ENCODE measurements at places on chromosomes 2 and 18. TPM values are rescaled to one million over a fixed set of nuclear protein-coding genes. Genes with fewer than 3 reads are reported as not detected.

GRCh38 chr2:40097691-40098385, 318.8 kb upstream of the THUMPD2 start:
- DNase-seq: no peak

DNA sequence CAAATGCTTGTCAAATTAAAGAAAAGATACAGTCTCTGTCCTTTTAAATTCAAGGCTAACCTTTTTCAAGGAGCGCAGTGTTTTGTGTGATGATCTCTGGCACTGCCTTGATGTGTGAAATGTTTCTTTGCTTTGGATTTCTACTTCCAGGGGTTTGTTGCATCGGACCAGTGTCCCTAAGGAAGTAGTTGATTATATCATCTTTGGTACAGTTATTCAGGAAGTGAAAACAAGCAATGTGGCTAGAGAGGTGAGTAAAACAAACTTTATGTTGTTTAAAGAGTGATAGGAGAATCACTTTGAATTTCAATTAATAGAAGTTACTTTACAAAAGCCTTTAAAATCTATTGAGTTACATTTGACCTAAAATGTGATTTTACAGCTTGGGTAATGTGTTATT, 28.8 kb downstream of the HADHB start:
- DNase-seq: no peak

DNA sequence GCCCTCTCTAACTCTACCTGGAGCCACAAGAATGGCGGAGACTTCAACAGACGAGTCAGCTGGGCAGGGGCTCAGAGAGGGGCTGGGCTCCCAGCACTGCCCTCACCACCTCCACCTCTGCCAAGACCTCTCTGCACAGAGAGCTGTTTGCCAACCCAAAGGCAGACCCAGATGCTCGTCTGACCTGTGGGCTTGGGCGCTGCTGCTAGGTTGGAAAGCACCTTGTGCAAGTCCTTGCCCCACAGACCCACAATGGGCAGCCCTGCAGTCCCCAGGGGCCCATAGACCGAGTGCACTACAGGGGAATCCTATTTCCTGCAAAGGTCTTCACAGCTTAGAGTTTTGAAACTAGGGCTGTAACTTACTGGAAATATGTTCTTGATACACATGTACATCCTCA, 13.3 kb downstream of the ACKR3 start:
- no peak for DNase-seq

DNA sequence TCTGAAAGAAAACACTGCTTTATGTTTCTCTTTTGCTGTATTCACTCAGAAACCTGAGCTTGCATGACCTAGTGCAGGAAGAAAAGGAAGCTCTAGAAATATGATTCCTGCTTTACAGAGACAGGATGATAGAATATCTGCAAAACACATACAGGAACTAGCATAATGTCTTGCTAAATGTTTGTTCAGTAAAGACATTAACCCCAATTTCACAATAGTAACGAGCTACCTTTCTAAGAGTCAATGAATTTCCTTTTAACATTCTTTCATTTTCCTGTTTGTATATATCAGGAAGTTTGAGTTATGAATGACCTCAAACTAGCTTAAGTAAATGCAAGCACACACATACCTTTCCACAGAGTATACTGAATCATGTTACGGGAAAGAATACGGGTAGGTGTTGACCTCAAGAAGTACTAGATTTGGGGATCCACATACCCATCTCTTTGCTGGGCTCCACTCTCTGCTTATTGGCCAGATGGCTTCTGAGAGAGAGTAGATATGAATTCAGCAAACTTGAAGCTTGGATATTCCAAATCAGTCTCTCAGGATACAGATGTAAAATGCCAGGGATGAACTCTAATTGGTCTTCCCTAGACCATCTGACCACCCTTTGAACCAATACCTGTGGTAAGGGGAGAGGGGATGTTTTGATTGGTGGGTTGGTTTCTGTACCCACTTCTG, 18.2 kb upstream of the ACSL3 start:
- no peak for DNase-seq

GRCh38 chr2:171999161-171999560, 592 bp upstream of the METAP1D start:
- DNase-seq: no peak

CPO gene
- 1.3 TPM for polyA plus RNA-seq

DNA sequence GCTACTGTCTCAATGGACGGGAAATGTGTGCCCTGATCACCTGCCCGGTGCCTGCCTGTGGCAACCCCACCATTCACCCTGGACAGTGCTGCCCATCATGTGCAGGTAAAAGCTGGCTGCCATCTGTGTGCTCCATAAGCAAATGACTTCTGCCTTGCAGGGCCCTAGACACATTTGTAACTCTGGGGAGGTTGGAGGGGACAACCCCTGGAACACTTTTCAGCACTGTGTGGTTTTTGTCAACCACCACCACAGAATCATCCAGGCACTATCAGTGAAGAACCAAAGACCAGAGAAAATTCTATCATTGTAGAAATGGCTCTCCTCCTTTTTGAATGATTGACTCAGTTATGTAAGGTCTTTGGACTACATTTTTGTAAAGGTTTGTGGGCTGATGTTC, 84.3 kb downstream of the FEZ2 start:
- no peak for DNase-seq

- peak; percentile 29 for DNase-seq
Measured at GRCh38 chr18:864872-865273, 39.8 kb upstream of the ADCYAP1 start.

UGT1A7 gene
- polyA plus RNA-seq: not detected

- no peak for DNase-seq
Measured at GRCh38 chr2:163732727-163733126, 3.1 kb downstream of the FIGN start.

DLX1 gene
- 0.16 TPM for polyA plus RNA-seq

FAM228A gene
- polyA plus RNA-seq: 1.2 TPM

DNA sequence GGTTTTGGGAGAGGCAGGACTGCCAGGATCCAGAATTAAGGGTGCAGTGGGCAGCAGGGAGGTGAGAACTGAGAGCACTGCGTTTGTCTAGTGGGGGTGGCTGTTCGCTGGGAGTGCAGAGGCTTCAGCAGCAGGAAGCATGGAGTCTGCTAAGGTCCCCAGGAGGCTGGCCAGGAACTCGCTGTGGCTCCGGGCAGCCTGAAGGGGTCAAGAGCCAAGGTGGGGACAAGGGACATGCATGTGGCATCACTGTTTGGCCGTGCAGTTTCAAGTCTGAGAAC, 43.2 kb upstream of the SEMA4C start:
- DNase-seq: no peak

NMUR1 gene
- polyA plus RNA-seq: 0.76 TPM

POTEC gene
- 0.06 TPM for polyA plus RNA-seq

DNA sequence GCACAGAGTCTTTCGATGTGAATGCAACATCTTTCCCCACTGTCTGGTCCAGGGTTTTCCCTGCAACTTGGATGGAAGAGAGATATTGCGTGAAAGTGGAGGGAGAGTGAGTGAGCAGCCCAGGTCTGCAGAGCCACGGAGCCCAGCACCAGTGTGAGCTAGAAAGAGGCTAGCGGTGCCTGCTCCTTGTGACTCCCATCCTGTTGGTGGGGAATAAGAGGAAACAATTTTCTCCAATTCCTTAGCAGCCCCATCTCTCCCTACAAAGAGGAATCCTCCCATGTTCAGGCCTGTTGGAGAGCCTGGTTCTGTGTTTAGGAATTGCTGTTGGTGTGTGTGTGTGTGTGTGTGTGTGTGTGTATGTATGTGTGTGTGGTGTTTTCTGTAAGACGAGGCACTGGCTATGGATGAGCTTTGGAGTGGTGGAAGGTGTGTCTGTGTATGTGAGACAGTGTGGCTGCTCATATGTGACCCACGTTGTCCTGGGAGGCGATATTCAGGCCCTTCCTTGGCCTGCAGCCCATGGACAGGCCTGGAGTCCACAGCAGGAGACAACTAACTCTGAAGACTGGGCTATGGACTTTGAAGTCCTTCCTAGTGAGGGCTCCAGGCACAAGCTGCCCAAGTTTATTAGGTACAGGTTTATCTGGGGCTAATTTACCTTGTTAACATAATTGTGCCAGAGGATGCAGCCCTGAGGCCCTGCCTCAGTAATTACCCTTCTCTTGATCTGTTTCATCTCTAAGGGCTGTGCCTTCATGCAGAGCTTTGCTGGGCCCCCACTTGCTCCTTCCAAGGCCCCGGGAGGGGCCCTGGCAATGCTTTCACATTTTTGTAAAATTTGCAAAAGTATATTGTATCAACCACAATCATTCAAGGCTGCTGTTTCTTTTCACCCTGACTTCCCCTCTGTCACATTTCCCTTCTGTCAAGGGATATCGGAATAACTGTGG, 88.6 kb upstream of the HAAO start:
- no peak for DNase-seq

GRCh38 chr2:22290909-22291473, 1094.0 kb upstream of the KLHL29 start:
- no peak for DNase-seq

- no peak for DNase-seq
Measured at GRCh38 chr2:7900593-7900992, 781.3 kb upstream of the ID2 start.

WNT10A gene
- polyA plus RNA-seq: 1.1 TPM

DNA sequence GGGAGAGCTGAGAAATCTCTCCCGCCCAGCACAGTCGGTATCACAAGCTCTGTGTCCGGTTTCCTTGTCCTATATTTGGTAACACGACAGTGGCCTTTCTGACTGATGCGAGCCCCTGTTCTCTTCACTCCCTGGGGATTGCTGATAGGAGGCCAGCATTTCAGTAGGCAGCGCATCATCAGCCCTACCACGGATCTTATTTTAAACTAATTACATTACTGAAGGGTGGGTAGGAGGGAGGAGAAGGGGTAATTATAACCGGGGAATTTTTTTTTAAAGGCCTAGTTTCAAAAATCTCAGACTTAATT, 125.6 kb upstream of the LGALSL start:
- DNase-seq: no peak

- no peak for DNase-seq
Measured at GRCh38 chr2:11074246-11074820, 80.9 kb upstream of the SLC66A3 start.

- DNase-seq: no peak
Measured at GRCh38 chr2:166373951-166374350, 1.8 kb downstream of the SCN9A start.

MOB1A gene
- polyA plus RNA-seq: 98.6 TPM

SRD5A2 gene
- polyA plus RNA-seq: 0.06 TPM

- no peak for DNase-seq
Measured at GRCh38 chr2:37529830-37530415, 141.5 kb downstream of the CDC42EP3 start.

DNA sequence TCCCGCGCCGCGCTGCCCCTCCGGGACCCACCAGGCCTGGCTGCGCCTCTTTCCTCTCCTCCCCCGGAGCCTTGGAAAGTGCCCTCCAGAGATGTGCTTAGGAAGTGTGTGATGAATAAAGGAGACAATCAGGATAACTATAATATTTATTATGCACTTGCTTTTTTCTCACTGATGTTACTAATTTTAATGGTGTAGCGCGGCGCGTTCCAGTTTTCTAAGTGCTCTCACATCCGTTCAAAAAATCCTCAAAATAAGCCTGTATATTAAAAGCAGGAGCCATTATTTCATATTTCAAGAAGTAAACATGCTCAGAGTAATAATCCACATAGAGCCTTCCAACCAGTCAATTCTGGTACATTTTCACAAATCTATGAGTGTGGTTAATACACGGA, 941 bp upstream of the MPPE1 start:
- no peak for DNase-seq

ASXL3 gene
- 6.0 TPM for polyA plus RNA-seq

DNA sequence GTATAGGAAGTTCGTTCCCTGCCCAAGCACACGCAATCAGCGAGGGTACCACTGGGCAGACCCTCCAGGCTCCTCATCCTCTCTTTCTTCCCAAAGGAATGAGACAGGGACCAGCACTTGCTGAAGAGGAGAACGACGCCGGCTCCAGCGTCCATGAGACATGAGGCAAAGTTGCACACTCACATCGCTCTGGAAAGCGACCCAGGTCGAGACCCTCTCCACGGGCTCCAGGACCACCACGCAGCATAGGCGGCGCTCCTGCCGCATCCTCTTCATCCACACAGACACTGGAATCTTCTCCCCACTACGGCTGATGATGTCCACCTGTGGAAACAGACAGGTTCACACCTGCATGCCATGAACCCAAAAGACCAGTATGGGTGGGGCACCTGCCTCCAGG, 10.8 kb downstream of the PASK start:
- no peak for DNase-seq

DNA sequence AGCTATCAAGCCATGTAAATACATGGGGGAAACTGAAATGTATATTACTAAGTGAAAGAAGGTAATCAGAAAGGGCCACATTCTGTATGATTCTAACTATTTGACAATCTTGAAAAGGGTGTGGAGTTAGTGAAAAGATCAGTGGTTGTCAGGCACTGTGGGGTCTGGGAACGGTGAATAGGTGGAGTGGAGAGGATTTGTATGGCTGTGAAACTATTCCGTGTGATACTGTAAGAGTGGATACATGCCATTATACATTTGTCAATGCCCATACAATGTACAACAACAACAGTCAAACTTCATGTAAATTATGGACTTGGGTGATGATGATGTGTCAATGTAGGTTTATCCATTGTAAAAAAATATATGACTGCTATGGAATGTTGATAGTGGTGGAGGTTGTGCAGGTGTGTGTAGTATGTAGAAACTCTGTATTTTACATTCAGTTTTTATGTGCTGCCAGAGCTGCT, 1116.2 kb downstream of the SUCLG1 start:
- peak; percentile 36 for DNase-seq

GRCh38 chr2:223019390-223019930, 32.5 kb upstream of the KCNE4 start:
- DNase-seq: no peak

DNA sequence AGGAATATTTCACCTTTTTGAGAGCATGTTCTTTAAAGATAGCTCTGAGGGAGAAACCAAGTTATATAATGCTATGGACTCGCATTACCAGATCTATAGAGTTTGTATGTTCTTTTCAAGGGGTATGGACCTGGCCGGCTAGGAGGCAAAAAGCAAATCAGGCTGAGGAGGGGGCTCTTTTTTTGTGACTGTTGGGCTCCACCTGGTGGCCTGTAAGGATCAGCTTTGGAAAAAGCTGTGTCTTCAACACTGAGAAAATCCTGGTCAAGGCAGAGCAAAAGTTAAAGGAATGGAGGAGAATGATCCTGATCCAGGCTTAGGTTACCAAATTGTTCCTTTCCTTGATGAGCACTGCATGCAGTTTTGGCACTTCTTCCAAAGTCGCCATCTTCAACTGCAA, 180.5 kb downstream of the DIS3L2 start:
- no peak for DNase-seq

DNA sequence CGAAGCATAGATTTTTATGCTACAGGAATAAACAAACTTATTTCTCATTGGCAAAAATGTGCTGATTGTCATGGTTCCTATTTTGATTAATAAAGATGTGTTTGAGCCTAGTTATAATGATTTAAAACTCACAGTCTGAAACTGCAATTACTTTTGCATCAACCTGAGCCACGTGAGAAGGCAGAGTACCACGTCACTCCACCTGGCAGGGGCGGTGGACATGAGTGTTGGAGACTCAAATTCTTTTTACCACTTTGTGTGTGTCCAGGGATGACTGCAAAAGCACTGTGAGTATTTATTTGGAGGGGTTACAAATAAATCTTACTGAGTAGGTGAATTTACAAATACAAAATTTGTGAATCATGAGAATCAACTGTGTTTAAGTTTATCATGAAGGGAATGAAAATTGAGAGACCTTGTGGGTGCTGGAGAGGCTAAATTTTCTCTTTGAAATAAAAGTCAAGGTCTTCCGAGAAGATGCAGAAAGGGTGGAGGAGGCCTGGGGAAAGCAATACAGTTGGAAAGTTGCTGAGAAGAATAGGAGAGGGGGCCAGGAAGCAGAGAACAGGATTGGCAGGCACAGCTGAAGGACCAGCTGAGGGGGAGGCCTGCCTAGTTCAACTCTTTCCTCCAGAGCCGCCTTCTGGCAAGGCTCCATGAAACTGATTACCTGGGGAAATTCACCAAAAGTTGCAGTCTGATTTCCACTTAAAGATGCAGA, 316.4 kb downstream of the MYCN start:
- DNase-seq: no peak

Measured in right renal cortex interstitium (tissue), 3 donors.